ENCODE measurements at places on chromosomes 5 and 9.

- no peak overlapping the region for H3K4me3 ChIP-seq
- peaks cover 4% of the 10 kb centered on the region for H3K36me3 ChIP-seq
- H3K27ac ChIP-seq, result no peak overlapping the region
- H3K27me3 ChIP-seq, result no peaks in the 10 kb centered on the region
- H3K4me1 ChIP-seq, result peaks cover 6% of the 10 kb centered on the region
Measured at GRCh38 chr9:137742698-137743097, 123.9 kb downstream of the EHMT1 start.

DNA sequence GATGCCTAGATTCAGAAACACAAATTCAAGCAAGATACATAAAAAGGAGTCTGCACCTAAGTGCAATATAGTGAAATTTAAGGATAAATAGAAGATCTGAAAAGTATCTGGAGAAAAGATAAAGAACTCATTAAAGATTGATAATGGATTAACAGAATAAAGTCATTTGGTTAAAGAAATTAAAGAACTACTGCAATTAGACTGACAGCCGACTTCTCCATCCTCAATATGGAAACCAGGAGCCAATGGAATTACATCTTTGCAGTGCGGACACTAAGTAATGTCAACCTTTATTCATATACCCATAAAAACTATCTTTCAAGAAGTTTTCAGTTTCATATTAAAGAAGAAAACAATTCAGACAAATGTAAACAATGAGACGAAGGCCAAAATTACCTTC, 81.0 kb downstream of the MRPL36 start:
- DNase-seq, result peak; percentile 8
- H3K4me1 ChIP-seq, result no peaks in the 10 kb centered on the region
- no peak overlapping the region for H3K27ac ChIP-seq

DNA sequence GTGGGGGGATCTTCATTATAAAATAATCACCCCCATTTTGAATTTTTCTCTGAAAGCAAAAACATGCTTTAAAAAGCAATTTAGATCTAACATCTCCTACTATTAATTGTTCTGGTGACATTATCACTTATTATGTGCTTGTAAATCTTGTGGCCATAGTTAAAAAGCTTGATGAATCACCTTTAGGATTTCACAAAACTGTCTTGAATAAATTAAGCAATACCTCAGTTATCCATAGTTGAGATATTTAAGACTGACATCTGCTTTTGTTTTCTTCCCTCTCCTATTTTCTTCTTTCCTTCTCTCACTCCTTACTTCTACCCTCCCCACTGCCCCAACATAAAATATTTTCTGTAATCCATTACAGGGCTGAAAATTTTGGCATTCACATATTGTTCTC, 84.8 kb downstream of the SLC1A3 start:
- no peaks in the 10 kb centered on the region for H3K36me3 ChIP-seq
- no peak overlapping the region for H3K4me3 ChIP-seq
- H3K4me1 ChIP-seq, result peaks cover 8% of the 10 kb centered on the region
- no peak overlapping the region for H3K27ac ChIP-seq
- H3K27me3 ChIP-seq, result no peaks in the 10 kb centered on the region

- H3K27me3 ChIP-seq, result no peaks in the 10 kb centered on the region
- DNase-seq, result peak; percentile 57
- H3K4me3 ChIP-seq, result no peak overlapping the region
- H3K4me1 ChIP-seq, result peaks cover 13% of the 10 kb centered on the region
- no peaks in the 10 kb centered on the region for H3K36me3 ChIP-seq
Measured at GRCh38 chr5:12772276-12772675, 868.0 kb upstream of the CTNND2 start.

DNA sequence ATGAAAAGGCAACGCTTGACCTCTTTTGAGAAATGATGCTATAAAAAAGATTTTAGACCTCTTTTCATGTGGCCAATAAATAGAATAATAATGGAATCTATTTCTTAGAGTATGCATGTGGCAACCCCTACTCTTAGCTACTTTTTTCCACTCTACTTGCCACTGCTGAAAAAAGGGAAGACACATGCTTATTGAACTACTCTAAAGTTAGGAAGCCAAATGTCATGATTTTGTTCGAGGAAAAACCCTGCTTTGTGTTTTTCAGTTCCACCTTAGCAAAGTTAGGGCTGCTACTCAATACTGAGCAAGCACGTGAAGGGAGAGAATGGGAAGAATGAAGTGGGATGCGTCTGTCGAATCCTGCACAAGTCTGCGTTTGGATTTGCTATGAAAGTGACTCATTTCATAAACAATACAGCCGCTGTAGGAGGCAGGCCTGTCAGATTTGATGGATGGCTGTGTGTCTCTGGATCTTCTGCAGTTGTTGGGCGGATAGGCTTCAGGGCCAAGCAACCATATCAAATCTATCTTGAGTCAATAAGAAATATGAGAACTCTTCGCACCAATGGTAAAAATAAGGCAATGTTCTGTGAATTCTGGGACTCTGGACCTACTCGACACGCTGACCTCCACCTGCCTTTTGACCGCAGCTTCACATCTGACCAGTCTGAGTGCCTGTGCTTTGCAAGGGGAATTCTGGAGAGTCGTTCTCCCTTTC, 333.6 kb downstream of the PIK3R1 start:
- H3K36me3 ChIP-seq, result no peaks in the 10 kb centered on the region
- H3K27ac ChIP-seq, result no peak overlapping the region
- H3K4me3 ChIP-seq, result no peak overlapping the region
- peak; percentile 64 for DNase-seq
- H3K27me3 ChIP-seq, result no peaks in the 10 kb centered on the region

Measured in PC-3 (cell line).